Stimulated activated CD4-positive, alpha-beta T cell treated with anti-CD3 and anti-CD28 coated beads, Interleukin-15, amount 100 ng/mL, for 1 hour (primary cell): ENCODE measurements at places on chromosomes 7 and 10.

- DNase-seq = no peak
These were observed 66.3 kb downstream of the PRKAG2 start for GRCh38 chr7:151810441-151811232.

- DNase-seq = no peak
These were observed 180.5 kb upstream of the ASAH2 start for GRCh38 chr10:50431791-50432190.

DNA sequence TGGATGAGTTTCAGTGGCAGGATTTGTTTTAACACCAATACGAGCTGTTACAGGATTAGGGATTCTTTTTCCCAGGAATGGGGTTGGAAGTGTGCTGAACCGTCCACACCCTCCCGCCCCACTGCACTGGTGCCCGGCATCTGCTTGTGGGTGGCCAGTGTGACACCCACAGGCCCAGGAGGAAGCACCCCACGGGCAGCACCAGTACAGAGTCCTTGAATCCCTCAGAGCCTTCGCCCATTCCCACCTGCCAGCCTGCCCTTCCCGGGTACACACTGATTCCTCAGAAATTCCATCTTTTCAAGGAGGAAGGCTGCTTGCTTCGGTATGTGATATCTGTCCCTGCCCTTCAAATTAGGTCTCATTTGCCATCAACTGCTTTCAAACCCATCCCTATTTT is 15.4 kb downstream of the INSIG1 start:
- DNase-seq = no peak

GRCh38 chr7:24828891-24829661 is 71.8 kb upstream of the GSDME start:
- DNase-seq = no peak

DNA sequence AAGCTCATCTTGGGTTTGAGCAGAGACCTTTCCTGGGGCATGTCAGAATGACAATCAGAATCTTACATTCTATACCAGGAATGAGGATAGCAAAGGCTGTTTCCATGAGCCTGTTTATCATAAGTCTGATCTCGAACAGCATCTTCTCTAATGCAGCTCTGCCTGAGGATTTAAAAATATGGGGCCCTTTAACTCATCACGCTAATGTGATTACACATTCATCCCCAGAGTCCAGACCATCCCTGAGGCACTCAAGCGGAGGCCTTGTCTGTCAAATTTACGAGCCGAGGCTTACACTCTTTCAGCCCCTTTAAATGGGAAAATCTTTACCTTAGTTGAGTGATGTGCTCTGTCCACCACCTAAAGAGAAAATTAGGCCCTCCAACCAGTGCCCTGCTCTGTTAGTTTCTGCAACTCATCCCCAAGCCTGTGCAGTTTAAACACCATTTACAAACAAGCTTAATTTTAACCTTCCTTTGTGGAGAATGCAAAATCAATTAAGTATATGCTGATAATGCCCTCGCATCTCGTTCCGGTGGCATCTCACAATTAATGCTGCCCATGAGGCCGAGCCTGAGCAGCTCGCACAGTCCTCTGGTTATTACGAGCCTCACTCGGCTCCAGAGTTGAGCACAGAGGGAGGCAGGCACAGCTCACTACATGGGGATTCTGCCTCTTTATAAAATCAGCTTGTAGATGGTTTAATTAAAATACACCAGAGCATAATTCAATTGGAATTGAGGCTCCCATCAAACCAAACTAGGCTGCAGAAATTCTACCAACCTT is 16.0 kb downstream of the CHST15 start:
- no peak for DNase-seq

DNA sequence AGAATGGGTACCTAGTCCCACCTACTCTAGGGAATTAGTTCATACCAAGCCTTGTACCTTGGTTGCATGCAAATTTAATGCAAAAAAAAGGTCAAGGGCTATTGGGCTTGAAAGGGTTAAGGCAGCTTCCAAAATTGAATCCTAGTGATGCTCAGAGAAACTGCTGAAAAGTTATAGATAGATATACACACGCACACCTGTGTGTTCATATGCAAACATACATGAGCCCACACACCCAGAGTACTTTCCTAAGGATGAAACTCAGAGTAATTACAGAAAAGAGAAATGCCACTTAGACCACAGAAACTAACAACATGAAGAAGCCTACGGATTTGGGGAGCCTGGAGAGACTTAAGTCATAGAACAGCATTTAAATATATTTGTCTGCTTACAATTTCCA is 1.5 kb downstream of the SLC25A13 start:
- DNase-seq = no peak

GRCh38 chr10:131398166-131398565 is 86.6 kb upstream of the TCERG1L start:
- DNase-seq = no peak

GRCh38 chr10:98363220-98363619 is 51.8 kb downstream of the PYROXD2 start:
- DNase-seq = no peak

- DNase-seq = no peak
These were observed 380.3 kb upstream of the ADARB2 start for GRCh38 chr10:2117641-2118040.

GRCh38 chr7:77855371-77856083 is 57.0 kb downstream of the PHTF2 start:
- no peak for DNase-seq

DNA sequence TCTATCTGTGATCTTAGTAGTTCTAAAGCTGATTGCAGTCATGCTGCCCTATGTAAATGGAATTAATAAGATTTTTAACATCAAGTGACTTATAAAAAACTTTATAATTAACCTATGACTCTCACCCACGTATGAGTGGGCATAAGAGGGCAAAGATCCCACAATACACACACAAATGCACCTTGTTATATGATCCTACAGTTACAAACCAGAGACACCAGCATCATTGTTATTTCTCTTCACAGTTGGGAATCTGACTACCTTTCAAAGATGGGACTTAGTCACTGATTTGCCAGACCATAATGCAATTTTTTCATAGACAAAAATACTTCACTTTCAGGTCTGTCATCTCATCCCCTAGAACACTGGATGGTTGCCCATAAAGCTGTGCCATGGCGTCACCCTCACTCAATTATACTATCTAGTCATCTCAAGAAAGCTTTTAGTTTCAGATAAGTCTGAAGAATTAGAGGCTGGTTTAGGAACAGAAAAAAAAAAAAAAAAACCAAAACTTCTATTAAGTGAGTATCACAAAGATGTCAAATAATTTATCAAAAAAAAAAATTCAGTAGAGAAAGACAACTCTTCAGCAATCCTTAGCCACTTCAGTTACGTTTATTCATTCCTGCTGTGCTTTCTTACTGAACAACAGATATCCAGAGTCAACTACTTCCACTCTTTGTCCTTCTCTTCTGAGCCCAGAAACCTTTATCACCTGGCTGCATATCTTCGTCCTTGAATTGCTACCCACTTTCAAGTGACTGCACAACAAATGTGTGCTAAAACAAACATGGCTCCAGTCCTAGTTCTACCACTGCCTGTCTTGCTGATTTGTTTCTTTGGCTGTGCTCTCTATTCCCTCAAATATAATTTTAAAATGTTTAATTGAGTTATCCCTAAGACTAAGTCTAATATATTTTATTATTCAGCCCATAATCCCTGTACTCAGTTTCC is 175.0 kb upstream of the CHRM2 start:
- no peak for DNase-seq

GRCh38 chr10:71538608-71539260 is 142.0 kb downstream of the CDH23 start:
- DNase-seq = no peak

- no peak for DNase-seq
These were observed 9.0 kb downstream of the RBP3 start for GRCh38 chr10:47357131-47357582.

DNA sequence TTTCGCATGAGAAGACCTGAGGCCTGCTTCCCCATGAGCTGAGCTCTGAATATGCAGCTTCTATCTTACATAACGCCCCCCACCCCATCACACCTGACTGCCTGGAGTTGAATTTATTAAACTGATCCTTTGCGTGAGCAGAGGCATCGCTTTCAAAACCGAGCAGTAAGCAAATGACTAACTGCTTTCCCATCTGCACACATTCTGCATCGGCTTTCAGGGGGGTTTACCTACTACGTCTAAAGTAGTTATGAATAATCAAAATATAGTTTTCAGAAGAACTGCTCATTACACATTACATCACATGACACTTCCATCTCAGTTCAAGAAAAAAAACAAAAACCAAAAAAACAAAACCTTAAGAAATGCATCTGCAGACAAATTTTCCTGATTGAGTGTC is 54.7 kb upstream of the EGR2 start:
- DNase-seq = no peak

- DNase-seq = no peak
These were observed 13.7 kb downstream of the TAS2R40 start for GRCh38 chr7:143235561-143235960.

GRCh38 chr7:28942168-28942567 is 16.0 kb downstream of the TRIL start:
- no peak for DNase-seq

DNA sequence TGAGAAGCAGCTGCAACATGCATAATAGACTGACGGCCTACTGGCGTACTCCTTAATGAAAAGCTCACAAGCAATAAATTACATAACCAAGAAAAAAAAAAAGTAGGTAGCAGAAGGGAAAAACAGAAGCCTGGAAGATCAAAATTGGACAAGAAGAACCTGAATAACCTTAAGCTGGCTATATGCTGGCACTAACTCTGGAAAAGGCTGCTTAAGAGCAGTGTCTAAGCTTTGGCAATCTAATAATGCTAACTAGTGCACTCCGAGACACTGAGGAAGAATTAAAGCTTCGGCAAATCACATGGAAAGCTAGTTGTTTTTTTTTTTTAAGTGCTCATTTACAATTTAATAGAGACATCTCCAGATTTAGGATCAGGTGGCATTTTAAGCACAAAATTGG is 441.9 kb downstream of the PARD3 start:
- DNase-seq = no peak

DNA sequence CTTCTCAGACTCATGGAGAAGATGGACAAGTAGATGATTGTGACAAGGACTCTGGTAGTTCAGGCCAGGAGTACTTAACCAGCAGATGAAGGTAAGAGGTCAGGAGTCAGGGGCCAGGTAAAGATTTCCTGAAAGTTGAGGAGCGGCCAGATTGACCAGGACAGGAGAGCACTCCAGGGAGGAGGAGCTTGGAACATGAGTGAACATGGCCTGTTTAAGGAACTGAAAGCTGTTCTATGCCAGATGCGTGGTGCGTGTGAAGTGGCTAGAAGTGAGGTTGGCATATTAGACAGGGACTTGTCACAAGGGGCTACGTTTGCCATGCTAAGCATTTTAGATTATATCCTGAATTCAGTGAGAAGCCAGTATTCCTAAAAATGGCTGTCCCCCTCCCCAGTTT is 157.2 kb downstream of the WNT2 start:
- DNase-seq = no peak

DNA sequence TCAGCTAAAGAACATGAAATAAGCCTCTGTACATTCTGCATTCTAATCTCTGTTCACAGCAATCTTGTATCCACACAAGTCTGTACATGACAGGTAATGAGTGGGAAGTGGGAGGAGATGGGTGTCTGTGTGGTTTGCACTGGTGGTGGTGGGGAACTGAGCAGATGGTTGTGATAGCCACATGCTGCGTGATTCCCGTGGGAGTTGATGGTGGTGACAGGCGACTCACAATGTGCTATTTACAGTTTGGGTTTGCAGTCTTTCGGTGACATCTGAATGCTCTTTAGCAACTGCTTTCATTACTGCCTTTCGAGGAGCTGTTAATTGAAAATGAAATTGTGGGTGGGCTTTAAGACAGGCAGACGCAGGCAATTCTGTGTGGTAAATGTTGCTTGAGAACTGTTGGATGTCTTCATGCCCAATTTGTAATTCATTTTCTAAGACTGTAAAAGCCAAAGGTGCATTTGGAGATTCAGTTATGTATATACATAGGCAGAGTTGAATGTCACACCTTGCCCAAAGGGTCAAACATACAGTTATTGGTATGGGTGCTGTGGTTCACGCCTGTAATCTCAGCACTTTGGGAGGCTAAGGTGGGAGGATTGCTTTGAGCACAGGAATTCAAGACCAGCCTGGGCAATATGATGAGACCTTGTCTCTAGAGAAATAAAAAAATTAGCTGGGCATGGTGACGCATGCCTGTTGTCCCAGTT is 308.2 kb downstream of the AUTS2 start:
- no peak for DNase-seq

GRCh38 chr7:65233409-65234034 is 140.1 kb upstream of the ZNF92 start:
- DNase-seq = no peak
